ENCODE measurements at places on chromosomes 6 and 20. TPM values are rescaled to one million over a fixed set of nuclear protein-coding genes. Genes with fewer than 3 reads are reported as not detected.

- no peaks in the 10 kb centered on the region for H3K36me3 ChIP-seq
- no peak overlapping the region for H3K27ac ChIP-seq
- no peak for DNase-seq
- H3K27me3 ChIP-seq: no peaks in the 10 kb centered on the region
- H3K4me3 ChIP-seq: no peak overlapping the region
These were observed 612 bp downstream of the TNNC2 start for GRCh38 chr20:45826381-45827019.

DNA sequence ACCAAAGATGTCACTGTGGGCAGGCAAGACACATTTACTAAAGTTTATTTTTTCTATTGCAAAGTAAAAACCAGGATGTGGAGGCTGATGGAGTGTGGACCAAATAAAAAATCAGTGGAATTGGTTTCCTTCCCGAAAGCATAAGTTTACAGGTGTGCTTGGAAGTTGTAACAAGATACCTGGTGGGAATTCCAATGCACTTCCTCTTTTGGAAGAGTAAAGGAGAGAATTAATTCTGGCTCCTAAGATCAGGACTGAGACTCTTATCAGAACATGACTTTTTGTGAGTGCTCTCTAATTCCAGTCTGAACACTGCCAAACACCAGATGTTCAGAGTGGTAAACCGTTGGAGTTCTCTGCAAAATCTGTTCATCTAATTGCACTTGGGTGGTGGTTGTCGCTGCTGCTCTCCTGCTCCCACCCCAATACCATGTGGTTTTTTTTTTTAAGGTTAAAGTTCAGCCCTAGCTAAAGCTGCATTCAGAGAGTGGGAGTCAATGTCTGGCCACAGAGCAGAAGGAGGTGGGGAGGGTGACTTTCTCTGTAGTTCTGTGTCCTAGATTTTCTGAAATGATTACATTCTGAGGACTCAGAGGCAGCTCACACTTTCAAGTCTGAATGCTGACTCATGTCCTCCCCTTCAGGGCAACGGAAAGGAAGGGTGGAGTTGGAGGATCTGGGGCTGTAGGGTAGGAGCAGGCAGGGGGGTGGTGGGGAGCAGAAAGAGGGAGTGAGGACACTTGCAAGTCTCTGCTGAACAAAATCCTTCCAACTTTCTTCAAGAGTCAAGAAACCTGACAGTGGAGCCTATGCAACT is 275.8 kb upstream of the PRDM1 start:
- peaks cover 6% of the 10 kb centered on the region for H3K4me1 ChIP-seq
- no peaks in the 10 kb centered on the region for H3K36me3 ChIP-seq
- H3K27me3 ChIP-seq: no peaks in the 10 kb centered on the region
- DNase-seq: no peak
- H3K4me3 ChIP-seq: no peak overlapping the region
- H3K27ac ChIP-seq: no peak overlapping the region

- no peak for DNase-seq
- H3K4me1 ChIP-seq: no peaks in the 10 kb centered on the region
- H3K36me3 ChIP-seq: no peaks in the 10 kb centered on the region
These were observed 69.2 kb downstream of the MTFR2 start for GRCh38 chr6:136180704-136181511.

DNA sequence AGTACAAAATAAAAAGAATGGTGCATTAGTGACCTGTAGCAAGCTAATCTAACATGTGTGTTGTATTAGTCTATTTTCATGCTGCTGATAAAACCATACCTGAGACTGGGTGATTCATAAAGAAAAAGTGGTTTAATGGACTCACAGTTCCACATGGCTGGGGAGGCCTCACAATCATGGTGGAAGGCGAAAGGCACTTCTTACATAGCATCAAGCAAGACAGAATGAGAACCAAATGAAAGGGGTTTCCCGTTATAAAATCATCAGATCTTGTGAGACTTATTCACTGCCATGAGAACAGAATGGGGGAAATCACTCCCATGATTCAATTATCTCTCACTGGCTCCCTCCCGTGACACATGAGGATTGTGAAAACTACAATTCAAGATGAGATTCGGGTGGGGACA is 45.4 kb upstream of the AIG1 start:
- no peak for DNase-seq
- H3K4me3 ChIP-seq: no peak overlapping the region
- H3K36me3 ChIP-seq: no peaks in the 10 kb centered on the region
- H3K27ac ChIP-seq: no peak overlapping the region

DNA sequence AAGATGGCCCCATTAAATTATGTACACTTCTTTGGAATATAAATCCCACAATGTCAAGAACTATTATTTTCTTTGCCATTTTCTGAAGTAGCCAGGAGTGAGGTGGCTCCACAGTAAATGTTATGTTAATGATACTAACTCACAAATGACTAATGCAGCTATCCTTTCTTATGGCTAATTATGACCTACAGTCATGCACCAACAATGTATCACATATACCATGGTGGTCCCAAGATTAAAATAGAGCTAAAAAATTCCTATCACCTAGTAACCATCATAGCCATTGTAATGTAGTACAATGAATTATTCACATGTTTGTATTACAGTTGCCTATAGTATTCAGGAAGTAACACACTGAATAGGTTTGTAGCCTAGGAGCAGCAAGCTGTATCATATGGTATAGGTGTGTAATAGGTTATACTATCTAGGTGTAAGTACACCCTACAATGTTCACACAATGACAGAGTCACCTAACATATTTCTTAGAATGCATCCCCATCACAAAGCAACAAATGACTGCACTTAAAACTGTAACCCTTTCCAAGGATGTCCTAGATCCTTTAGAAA is 15.3 kb downstream of the ECHDC1 start:
- H3K27me3 ChIP-seq: no peaks in the 10 kb centered on the region
- peaks cover 24% of the 10 kb centered on the region for H3K36me3 ChIP-seq
- H3K27ac ChIP-seq: no peak overlapping the region
- no peak overlapping the region for H3K4me3 ChIP-seq
- DNase-seq: no peak

DNA sequence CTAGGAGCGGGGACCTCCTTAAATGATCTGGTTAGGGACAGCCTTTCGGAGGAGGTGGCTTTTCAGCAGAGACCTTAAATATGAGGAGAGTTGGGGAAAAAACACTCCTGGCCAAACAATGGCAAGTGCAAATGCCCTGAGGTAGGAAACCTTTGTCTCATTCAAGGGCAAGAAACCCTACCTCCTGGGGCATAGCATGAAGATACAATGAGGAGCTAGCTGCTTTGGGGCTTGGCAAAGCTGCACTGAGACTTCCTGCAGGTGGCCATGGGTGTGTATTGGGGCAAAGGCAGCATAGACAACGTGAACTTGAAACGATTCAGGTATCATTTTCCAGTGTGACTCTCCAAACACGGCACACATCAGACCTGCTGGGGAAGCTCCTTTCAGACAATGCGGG is 30.7 kb downstream of the PMEPA1 start:
- H3K36me3 ChIP-seq: no peaks in the 10 kb centered on the region
- DNase-seq: no peak
- no peak overlapping the region for H3K4me3 ChIP-seq
- no peak overlapping the region for H3K27ac ChIP-seq
- H3K4me1 ChIP-seq: peaks cover 33% of the 10 kb centered on the region
- no peaks in the 10 kb centered on the region for H3K27me3 ChIP-seq

Gene PPP1R18
- total RNA-seq: 4.7 TPM

Gene KIF13A
- total RNA-seq: 41.8 TPM

Gene PGBD1
- 2.5 TPM for total RNA-seq
